Cerebellar cortex (tissue), 1 donor: ENCODE measurements at places on chromosomes 6 and 20.

DNA sequence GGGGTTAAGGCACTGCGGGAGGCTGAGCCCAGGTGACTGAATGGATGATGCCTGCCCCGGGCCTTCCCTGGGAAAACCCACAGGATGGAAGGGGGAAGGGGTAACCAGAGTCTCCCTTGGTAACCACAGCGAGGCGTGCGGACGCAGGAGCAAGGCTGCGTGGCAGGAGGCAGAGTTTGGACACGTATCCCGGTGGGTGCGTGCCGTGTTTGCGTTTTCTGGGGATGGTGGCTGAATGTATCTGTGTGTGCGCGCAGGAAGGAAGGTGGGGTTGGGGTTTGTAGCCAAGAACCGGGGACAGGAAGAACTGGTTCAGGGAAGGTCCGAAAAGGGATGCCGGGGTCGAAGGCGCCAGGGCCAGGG lies 1.8 kb downstream of the MDGA1 start:
- no peak for DNase-seq

GRCh38 chr20:59177266-59178250 lies 13.9 kb downstream of the ZNF831 start:
- DNase-seq, result no peak

- peak; percentile 65 for DNase-seq
Observed at GRCh38 chr20:19098806-19099578, 113.5 kb upstream of the SLC24A3 start.

DNA sequence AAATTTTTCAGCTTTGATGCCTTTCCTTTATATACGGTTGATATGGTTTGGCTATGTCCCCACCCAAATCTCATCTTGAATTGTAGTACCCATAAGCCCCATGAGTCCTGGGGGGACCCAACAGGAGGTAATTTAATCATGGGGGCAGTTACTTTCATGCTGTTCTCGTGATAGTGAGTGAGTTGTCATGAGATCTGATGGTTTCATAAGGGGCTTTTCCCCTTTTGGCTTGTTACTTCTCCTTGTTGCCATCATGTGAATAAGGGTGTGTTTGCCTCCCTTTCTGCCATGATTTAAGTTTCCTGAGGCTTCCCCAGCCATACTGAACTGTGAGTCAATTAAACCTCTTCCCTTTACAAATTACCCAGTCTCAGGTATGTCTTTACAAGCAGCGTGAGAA lies 66.8 kb downstream of the ARHGAP18 start:
- DNase-seq, result no peak

DNA sequence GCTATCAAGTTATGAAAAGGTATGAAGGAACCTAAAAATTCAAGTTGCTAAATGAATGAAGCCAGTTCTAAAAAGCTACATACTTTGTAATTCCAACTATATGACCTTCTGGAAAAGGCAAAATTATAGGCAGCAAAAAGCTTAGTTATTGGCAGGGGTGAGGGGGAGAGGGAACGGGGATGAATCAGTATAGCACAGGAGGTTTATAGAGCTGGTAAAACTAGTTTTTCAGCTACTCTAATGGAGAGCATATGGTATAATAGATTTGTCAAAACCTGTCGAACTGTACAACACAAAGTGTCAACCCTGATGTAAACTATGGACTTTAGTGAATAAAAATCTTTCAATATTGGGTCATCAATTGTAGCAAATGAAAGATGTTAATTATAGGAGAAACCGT lies 18.7 kb downstream of the MANEA start:
- DNase-seq, result no peak

DNA sequence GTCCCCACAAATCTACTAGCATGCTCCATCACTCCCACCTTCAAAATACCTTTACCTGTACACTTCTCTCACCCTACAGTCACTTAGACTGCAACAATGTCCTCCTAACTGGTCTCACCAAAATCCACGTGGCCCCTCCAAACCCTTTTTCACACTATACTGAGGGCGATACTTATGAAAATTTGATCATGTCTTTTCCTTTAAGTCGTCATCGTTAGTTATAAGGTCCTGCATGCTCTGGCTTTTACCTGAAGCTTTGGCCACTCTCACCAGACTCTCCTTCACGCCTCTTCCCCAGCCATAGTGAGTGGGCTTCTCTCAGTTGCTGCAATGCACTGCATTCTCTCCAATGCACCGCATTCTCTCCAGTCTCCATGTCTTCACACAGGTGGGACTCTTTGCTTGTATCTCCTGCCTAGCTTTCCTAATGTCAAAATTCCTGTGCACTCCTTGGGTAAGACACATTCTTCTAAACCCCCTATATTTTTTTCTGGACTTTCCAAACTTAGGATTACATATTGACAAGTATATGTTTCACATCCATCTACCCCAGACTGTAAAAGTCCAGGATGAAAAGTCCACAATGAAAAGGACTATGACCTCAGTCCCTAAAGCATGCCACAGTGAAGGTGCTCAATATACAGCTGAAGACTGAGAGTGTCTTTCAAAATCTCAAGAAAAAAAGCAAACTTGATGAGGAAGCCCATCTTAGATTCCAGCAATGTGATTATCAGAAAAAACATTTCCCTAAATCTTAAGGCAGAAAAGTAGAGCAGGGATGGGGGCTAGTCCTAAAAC lies 24.7 kb downstream of the PTPRK start:
- DNase-seq, result no peak

- no peak for DNase-seq
Observed at GRCh38 chr20:57707849-57708693, 1.7 kb downstream of the PMEPA1 start.

GRCh38 chr6:45718871-45719270 lies 296.8 kb downstream of the CLIC5 start:
- no peak for DNase-seq

DNA sequence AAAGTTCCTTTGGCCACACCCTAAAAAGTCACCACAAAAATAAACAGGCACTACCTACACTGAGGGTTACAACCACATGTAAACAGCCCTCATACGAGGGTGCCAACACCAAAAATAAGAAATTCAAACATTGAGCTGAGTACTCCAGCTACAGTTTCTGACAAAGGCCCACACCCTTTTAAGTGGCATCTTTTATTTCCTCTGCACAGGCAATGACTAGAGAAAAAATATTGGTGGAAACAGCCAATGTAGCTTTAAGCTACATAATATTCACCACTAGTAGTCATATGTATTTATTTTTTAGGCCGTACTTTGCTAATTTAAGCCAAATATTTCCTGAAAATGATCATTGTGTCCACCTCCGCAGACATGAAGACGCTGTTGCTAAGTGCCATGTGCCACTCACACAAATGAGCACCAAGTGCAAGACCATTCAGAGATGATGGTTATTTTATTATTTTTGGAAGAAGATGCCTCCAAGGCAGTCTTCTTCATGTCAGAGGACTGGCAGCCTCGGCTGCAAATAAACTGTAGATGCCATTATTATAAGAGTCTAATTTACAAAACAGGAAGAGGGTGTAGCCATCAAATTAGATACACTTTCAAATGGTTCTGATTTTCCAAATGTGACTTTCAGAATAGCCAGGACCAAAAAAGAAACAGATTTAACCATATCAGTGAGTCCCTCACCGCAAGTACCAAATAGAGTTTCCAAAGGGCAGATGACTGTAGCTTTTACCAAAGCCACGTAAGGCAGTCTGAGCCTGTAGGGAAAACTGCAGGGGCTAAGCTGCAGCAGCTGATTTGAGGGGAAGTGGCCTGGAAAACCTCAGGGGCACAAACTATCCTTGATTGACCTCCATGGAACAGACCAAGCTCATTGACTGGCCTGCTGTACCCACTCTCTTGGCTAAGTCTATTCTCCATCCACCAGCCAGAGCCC lies 13.4 kb downstream of the CYP24A1 start:
- DNase-seq, result no peak

DNA sequence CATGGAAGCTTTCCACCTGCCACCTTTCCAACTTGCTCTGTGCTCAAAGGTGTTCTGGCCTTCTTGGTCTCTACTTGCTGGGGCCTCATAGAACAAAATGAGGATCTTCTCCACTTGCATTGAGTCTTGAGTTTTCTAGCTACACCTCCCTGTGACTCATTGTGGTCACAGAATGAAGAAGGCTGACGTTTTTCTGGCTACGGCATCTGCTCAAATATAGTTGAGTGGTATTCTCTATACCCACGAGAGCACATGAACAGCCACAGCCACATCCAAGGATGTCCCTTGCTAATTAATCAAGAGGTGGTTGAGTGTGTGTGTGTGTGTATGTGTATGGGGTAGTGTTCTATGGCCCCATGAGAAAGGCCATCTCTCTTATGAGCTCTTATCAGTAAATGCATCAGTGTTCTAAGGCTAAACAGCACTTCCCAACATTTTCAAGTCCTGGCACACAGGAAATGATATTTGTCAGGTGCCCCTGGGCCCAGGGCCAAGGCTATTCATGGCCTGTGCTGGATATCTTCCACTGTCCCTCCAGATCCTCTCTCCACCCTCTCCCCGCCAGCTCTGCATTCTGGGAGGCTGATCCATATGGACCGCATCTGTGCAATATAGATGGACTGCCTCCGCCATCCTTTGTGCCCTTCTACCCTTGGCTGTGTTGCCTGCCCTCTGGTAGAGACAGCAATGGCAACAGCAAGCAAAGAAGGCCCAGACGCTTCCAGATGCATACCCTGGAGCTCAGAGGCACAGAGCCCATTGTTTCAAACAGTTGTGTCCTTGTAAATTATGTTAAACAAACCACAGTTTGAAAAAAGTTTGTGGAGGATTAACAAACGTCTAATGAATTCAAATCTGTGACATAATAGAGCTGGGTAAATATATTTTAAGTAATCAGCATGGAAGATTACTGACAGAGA lies 150.2 kb downstream of the LRFN2 start:
- no peak for DNase-seq
